T-cell (primary cell): ENCODE measurements at places on chromosomes 3 and 15.

- no peaks in the 10 kb centered on the region for H3K4me1 ChIP-seq
- no peaks in the 10 kb centered on the region for H3K36me3 ChIP-seq
- no peak overlapping the region for H3K4me3 ChIP-seq
- H3K27ac ChIP-seq: no peak overlapping the region
Observed at GRCh38 chr3:171846597-171846996, 3.4 kb downstream of the TMEM212 start.

DNA sequence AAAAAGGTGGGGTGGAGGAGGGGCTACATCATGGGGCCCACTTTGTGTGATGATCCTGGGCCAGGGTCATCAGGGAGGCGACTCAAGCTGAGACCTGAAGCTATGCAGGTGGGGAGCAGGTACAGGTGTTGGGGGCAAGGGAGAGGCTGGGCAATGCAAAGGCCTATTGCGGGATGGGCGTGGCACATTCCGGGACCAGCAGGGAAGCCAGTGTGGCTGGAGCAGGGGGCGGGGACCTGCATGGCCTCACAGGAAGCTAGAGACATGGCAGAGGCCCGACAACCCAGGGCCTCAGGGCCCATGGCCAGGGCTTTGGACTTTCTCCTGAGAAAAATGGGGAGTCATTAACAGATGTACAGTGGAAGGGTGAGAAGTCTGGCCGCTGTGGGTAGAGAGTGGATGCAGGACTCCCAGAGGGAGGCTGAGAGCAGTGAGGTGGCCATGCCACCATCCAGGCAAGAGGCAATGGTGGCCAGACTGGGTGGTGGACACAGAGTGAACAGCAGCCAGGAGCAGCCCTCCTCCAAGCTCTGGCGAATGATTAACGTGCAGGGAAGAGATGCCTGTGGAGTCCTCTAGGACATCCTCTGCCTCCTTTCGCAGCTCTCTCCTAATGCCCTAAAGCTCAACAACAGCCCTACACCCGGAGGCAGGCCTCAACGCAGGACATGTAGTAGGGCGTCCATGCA lies 122.6 kb upstream of the ATP2B2 start:
- H3K27me3 ChIP-seq: no peaks in the 10 kb centered on the region
- H3K36me3 ChIP-seq: no peaks in the 10 kb centered on the region
- DNase-seq: no peak
- no peak overlapping the region for H3K4me3 ChIP-seq
- no peak overlapping the region for H3K27ac ChIP-seq

DNA sequence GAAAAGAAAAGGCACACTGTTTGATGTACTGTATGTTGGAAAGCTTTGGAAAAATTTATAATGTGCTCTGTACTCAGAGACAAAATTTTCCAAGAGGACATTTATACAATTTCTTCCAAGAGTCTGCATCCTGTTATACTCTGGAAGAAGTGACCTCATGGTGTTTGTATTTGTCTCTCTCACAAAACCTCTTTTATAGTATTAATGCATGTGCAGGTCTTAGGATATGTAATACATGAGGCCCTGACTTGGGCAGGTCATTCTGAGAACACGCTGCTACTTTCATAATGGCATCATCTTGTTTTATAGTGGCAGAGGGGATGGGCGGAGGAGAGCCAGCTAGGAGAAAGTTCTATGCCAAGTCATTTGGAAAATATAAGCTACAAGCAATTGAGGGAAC lies 72.0 kb upstream of the P3H2 start:
- H3K4me1 ChIP-seq: no peaks in the 10 kb centered on the region
- H3K4me3 ChIP-seq: no peak overlapping the region
- peaks cover 2% of the 10 kb centered on the region for H3K27me3 ChIP-seq
- no peaks in the 10 kb centered on the region for H3K36me3 ChIP-seq
- H3K27ac ChIP-seq: no peak overlapping the region

- H3K27ac ChIP-seq: no peak overlapping the region
- H3K4me3 ChIP-seq: no peak overlapping the region
- no peak for DNase-seq
Observed at GRCh38 chr3:29731050-29731449, 450.2 kb downstream of the RBMS3 start.

DNA sequence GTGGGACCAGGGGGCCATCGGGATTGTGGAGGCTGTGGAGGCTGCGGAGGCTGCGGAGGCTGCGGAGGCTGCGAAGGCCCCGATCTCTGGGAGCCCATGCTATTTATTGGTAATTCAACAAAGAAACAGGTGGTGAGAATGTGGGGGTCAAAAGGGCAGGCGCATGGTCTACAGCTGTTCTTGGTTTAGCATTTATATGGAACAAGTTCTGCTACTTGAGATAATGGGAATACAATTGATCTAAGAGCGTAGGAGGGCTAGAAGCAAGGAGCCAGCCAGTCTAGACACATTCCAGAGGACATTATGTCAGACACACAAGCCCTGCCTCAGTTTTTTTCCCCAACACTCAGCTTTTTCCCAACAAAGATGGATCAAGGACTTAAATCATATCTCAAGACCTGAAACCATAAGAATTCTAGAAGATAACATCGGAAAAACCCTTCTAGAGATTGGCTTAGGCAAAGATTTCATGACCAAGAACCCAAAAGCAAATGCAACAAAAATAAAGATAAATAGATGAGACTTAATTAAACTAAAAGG lies 20.1 kb downstream of the C3orf80 start:
- H3K4me3 ChIP-seq: no peak overlapping the region
- H3K27me3 ChIP-seq: no peaks in the 10 kb centered on the region
- H3K36me3 ChIP-seq: no peaks in the 10 kb centered on the region
- no peak overlapping the region for H3K27ac ChIP-seq
- no peaks in the 10 kb centered on the region for H3K4me1 ChIP-seq

GRCh38 chr3:173055228-173055933 lies 85.7 kb downstream of the SPATA16 start:
- no peak overlapping the region for H3K27ac ChIP-seq
- no peaks in the 10 kb centered on the region for H3K4me1 ChIP-seq
- DNase-seq: no peak
- H3K4me3 ChIP-seq: no peak overlapping the region

DNA sequence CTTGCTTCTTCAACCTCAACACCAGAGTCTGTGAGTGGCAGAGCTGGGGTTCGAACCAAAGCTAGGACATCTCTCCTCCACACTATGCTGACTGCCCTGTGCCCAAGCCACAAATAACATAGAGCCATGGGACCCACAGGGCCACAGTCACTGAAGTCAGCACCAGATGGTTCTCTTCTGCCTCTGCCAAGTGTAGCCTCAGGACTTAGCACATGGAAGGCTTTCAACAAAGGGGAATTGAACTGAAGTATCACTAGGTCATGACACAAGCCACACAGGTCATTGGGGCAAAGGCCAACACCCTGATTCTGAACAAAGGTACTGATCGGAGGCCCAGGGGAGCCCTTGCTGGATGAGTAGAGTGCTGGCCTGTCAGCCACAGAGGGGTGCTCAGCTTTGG lies 83.6 kb downstream of the BDH1 start:
- no peak overlapping the region for H3K4me3 ChIP-seq
- no peaks in the 10 kb centered on the region for H3K4me1 ChIP-seq
- no peaks in the 10 kb centered on the region for H3K36me3 ChIP-seq
- no peak overlapping the region for H3K27ac ChIP-seq

- H3K4me1 ChIP-seq: no peaks in the 10 kb centered on the region
- no peak overlapping the region for H3K4me3 ChIP-seq
- no peak for DNase-seq
- peaks cover 2% of the 10 kb centered on the region for H3K27me3 ChIP-seq
- no peaks in the 10 kb centered on the region for H3K36me3 ChIP-seq
Observed at GRCh38 chr3:45362758-45363157, 25.6 kb upstream of the LARS2 start.

DNA sequence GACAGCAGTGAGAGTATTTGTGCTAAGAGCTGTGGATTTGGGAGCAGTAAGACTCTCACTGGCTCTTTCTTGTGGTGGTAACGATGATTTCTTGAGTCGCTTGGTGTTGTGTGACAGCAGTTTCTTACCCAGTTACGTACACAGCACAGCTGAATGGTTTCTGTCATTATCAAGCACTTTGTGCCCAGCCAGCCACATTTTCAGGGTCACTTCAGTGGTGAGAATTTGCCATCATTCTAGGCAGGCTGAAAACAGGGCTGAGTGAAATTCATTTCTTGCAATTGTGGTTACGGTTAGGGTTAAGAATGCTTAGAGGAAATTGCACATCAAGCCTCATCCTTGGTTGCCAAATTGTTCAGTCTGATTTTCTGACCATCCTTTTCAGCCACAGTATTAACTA lies 130.1 kb downstream of the RYR3 start:
- H3K36me3 ChIP-seq: no peaks in the 10 kb centered on the region
- H3K27me3 ChIP-seq: no peaks in the 10 kb centered on the region
- no peak for DNase-seq
- H3K4me1 ChIP-seq: no peaks in the 10 kb centered on the region
- no peak overlapping the region for H3K27ac ChIP-seq

- H3K4me3 ChIP-seq: no peak overlapping the region
- DNase-seq: no peak
- H3K27ac ChIP-seq: no peak overlapping the region
- H3K36me3 ChIP-seq: no peaks in the 10 kb centered on the region
- no peaks in the 10 kb centered on the region for H3K27me3 ChIP-seq
- peaks cover 15% of the 10 kb centered on the region for H3K4me1 ChIP-seq
Observed at GRCh38 chr15:101159936-101160815, 91.7 kb downstream of the CHSY1 start.

- no peak overlapping the region for H3K4me3 ChIP-seq
- no peak for DNase-seq
- H3K27me3 ChIP-seq: no peaks in the 10 kb centered on the region
- no peak overlapping the region for H3K27ac ChIP-seq
Observed at GRCh38 chr3:128222796-128223385, 69.6 kb downstream of the EEFSEC start.

GRCh38 chr3:70006089-70006488 lies 6.6 kb downstream of the SAMMSON start:
- H3K36me3 ChIP-seq: no peaks in the 10 kb centered on the region
- H3K4me3 ChIP-seq: no peak overlapping the region
- DNase-seq: no peak
- H3K27me3 ChIP-seq: no peaks in the 10 kb centered on the region
- no peak overlapping the region for H3K27ac ChIP-seq

GRCh38 chr15:71207141-71207540 lies 91.9 kb downstream of the THSD4 start:
- no peak for DNase-seq
- no peak overlapping the region for H3K27ac ChIP-seq
- H3K4me3 ChIP-seq: no peak overlapping the region
- no peaks in the 10 kb centered on the region for H3K36me3 ChIP-seq
- no peaks in the 10 kb centered on the region for H3K27me3 ChIP-seq
